Caco-2 (cell line): ENCODE measurements at places on chromosomes 1 and 21. TPM values are rescaled to one million over a fixed set of nuclear protein-coding genes. Genes with fewer than 3 reads are reported as not detected.

DNA sequence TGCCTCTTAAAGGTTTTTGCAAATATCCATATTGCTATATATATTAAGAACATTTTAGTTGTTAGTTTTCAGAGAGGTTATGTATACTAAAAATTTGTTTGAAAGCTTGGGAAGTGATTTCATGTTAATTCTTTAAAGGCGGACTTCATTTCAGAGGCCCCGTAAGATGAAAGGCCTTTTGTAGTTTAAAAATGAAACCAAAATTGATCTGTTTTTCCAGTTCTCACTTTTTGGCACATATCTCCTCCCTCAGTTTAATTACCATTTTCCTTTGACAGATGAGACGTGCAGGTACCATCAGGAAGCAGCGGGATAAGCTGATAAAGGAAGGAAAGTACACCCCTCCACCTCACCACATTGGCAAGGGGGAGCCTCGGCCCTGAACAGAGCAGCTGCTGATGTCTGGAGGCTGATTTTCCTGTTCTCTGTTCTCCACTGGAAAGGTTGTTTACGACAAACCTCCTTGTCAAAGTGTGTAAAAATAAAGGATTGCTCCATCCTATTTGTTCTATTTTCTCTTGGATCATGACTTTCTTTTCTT, 8.0 kb downstream of the NDUFS5 start:
- no peak for DNase-seq
- H3K4me3 ChIP-seq, result no peak overlapping the region
- H3K27me3 ChIP-seq, result no peaks in the 10 kb centered on the region
- H3K36me3 ChIP-seq, result peaks cover 1% of the 10 kb centered on the region
- H3K4me1 ChIP-seq, result no peaks in the 10 kb centered on the region

DNA sequence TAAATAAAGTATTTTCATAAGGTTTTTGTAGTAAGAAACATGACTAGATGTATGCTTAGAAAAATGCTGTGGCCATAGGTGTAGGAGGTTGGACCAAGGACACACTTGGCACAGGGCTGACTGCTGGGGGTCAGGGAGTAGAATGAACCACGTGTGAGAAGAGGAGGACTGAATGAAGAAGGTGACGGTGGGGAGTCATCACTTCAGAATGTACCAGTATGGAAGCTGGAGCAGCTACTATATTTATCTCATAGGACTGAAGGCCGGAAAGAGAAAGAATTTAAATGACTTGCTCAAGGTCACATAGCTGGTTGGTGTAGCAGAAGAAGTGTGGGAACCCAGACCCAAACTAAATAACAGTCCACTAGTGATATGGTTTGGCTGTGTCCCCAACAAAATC, 79.8 kb upstream of the HAO2 start:
- no peaks in the 10 kb centered on the region for H3K27me3 ChIP-seq
- DNase-seq, result no peak
- H3K36me3 ChIP-seq, result no peaks in the 10 kb centered on the region

The CD101 gene
- total RNA-seq, result 0.16 and 0.86 TPM in 2 replicates

- H3K4me1 ChIP-seq, result no peaks in the 10 kb centered on the region
- no peaks in the 10 kb centered on the region for H3K27me3 ChIP-seq
- no peak overlapping the region for H3K27ac ChIP-seq
- no peak overlapping the region for H3K4me3 ChIP-seq
- H3K36me3 ChIP-seq, result no peaks in the 10 kb centered on the region
These were observed 3.9 kb upstream of the TP53BP2 start for GRCh38 chr1:223849352-223850254.

- H3K36me3 ChIP-seq, result no peaks in the 10 kb centered on the region
- no peak overlapping the region for H3K27ac ChIP-seq
- no peaks in the 10 kb centered on the region for H3K4me1 ChIP-seq
- H3K27me3 ChIP-seq, result no peaks in the 10 kb centered on the region
- H3K4me3 ChIP-seq, result no peak overlapping the region
These were observed 386.7 kb upstream of the ESRRG start for GRCh38 chr1:217109928-217110327.

GRCh38 chr1:35851132-35851869, 31.7 kb upstream of the AGO1 start:
- H3K27ac ChIP-seq, result no peak overlapping the region
- no peaks in the 10 kb centered on the region for H3K36me3 ChIP-seq
- DNase-seq, result no peak
- no peaks in the 10 kb centered on the region for H3K27me3 ChIP-seq
- H3K4me3 ChIP-seq, result no peak overlapping the region

- no peaks in the 10 kb centered on the region for H3K4me1 ChIP-seq
- no peak for DNase-seq
- H3K4me3 ChIP-seq, result no peak overlapping the region
- H3K36me3 ChIP-seq, result no peaks in the 10 kb centered on the region; the same call in 1 of the 2 replicates
- H3K27ac ChIP-seq, result no peak overlapping the region
These were observed 21.0 kb downstream of the PCSK9 start for GRCh38 chr1:55060133-55060999.
